ENCODE measurements at places on chromosomes 6 and 20.

- no peak for DNase-seq
These were observed 38.0 kb downstream of the FOXA2 start for GRCh38 chr20:22546344-22546743.

- no peak for DNase-seq
These were observed 245.4 kb downstream of the PTPRK start for GRCh38 chr6:128275030-128275429.

- no peak for DNase-seq
These were observed 57.5 kb downstream of the SOBP start for GRCh38 chr6:107547451-107547840.

GRCh38 chr6:37622646-37623071 is 75.0 kb downstream of the MDGA1 start:
- no peak for DNase-seq

DNA sequence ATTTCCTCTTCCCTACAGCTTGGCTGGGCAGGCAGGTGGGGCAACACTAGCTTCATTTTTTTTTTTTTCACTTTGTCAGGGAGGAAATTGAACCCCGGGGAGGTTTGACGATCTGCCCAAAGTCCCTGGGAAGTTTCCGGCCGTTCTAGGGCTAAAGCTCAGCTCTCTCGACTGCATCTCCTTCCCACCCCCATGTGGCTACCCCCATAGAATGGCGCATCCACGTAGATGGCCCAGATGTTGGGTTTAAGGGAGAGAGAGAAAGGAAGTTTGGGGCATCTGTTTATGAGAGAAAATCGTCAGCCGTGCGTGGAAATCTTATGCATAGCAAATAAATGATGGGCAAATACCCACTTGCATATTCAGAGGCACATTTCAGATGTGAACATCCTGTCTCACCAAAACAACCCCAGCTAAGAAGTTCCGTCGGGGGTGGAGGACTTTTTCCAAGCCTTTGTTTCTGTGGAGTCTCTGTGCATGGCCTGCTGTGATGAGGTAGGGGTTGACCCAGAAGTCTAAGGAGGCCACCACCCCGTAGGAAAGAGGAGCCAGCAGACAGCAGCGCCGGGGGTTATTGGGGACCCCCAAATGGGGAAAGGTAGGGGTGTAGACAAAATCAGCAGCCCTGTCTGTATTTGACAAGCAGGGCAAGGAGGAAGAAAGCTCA is 40.5 kb upstream of the ZNF831 start:
- DNase-seq = peak; percentile 17

GRCh38 chr6:156392648-156393047 is 384.5 kb upstream of the ARID1B start:
- no peak for DNase-seq

Data from stimulated activated CD8-positive, alpha-beta memory T cell treated with anti-CD3 and anti-CD28 coated beads, Interleukin-4, amount 100 ng/mL, for 4 hours (primary cell).